ENCODE measurements at places on chromosomes 5 and 9. TPM values are rescaled to one million over a fixed set of nuclear protein-coding genes. Genes with fewer than 3 reads are reported as not detected.

Gene TMEM171
- total RNA-seq, result 1.0 TPM

Gene TAF11L12
- not detected for total RNA-seq

Gene UHRF2
- total RNA-seq, result 48.0 TPM

Gene ARID3C
- not detected for total RNA-seq

Gene TIMD4
- not detected for total RNA-seq

Gene SMIM33
- not detected for total RNA-seq

Gene CDH9
- 0.73 TPM for total RNA-seq

Gene URM1
- total RNA-seq, result 62.3 TPM

Gene MYMK
- not detected for total RNA-seq

Gene PCDHB10
- total RNA-seq, result 1.9 TPM

Gene GPSM1
- total RNA-seq, result 18.0 TPM

Gene CAMK2A
- 0.28 TPM for total RNA-seq

Gene LCN10
- total RNA-seq, result 2.8 TPM

Gene VCP
- total RNA-seq, result 375 TPM

Gene TAF11L13
- not detected for total RNA-seq

Gene PCAT7
- 3.2 TPM for total RNA-seq

Gene ADRA1B
- not detected for total RNA-seq

Gene ZDHHC11B
- total RNA-seq, result 1.9 TPM

Gene MINAR2
- total RNA-seq, result 0.17 TPM

Gene GKAP1
- 5.7 TPM for total RNA-seq

Gene TYRP1
- total RNA-seq, result not detected

Gene LRRC70
- 0.17 TPM for total RNA-seq

Gene SYK
- total RNA-seq, result 5.6 TPM

Gene KIAA1958
- 39.9 TPM for total RNA-seq

Gene LOX
- 2.2 TPM for total RNA-seq

Gene GABRG2
- total RNA-seq, result 2.4 TPM

Gene WDR38
- not detected for total RNA-seq

Gene CAMK4
- 8.3 TPM for total RNA-seq

Gene MARCHF3
- 12.0 TPM for total RNA-seq

Gene PCDHAC2
- total RNA-seq, result 3.7 TPM

Gene LSM11
- 3.9 TPM for total RNA-seq

Gene AQP3
- 2.6 TPM for total RNA-seq

Gene FOXI1
- not detected for total RNA-seq

Gene OGN
- not detected for total RNA-seq

Gene TMEFF1
- total RNA-seq, result 68.2 TPM

Gene ADAMTS16
- 14.6 TPM for total RNA-seq

Gene CKMT2
- 2.4 TPM for total RNA-seq

Gene OSMR
- 2.6 TPM for total RNA-seq

Gene PFN3
- not detected for total RNA-seq

Gene C5
- 0.15 TPM for total RNA-seq

Gene GPRIN1
- total RNA-seq, result 12.8 TPM

Gene CNTNAP3
- total RNA-seq, result 5.1 TPM

Gene FGF1
- total RNA-seq, result 0.11 TPM

Gene CCNB1
- 338 TPM for total RNA-seq

Gene HTR4
- not detected for total RNA-seq

Gene GTF3C5
- total RNA-seq, result 89.4 TPM

Data from H1 (cell line).